ENCODE measurements at places on chromosomes 5 and 9.

DNA sequence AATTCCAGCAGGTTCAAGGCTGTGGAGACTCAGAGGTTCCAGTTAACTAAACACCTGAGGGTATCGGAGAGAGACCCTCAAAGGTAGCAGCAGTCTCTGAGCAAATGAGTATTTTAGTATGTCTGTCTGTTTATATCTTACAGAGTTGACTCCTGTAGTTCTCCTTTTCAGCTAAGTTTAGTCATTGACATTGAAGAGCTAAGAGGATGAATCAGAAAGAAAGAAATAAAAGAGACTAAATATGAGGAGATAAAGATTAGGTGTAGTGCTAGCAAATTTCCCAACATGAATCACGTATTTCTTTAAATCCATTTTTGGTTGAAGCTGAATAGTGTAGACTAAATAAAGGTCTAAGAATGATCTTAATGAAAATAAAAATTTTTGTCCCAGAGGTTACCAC is 474.0 kb upstream of the RGMB start:
- peak; percentile 29 for DNase-seq

- DNase-seq: no peak
These were observed 139.8 kb upstream of the COL5A1 start for GRCh38 chr9:134501761-134502265.

DNA sequence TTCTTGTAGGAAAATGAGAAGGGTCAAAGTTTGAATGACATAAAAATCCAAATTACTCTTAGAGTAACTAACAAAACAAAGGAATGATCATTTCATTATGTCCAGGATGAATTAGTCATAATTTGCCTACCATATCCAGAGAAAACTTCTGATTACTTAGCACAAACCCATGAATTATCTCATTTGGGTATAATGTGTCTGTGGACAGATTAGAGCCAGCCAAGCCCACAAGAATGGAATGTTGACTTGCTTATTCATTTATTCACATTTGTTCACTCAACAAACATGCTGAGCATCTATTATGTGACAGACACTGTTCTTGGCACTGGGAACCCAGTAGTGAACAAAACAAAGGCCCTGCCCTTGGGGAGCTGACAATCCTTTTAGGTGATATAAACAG is 87.4 kb downstream of the APBA1 start:
- DNase-seq: no peak

DNA sequence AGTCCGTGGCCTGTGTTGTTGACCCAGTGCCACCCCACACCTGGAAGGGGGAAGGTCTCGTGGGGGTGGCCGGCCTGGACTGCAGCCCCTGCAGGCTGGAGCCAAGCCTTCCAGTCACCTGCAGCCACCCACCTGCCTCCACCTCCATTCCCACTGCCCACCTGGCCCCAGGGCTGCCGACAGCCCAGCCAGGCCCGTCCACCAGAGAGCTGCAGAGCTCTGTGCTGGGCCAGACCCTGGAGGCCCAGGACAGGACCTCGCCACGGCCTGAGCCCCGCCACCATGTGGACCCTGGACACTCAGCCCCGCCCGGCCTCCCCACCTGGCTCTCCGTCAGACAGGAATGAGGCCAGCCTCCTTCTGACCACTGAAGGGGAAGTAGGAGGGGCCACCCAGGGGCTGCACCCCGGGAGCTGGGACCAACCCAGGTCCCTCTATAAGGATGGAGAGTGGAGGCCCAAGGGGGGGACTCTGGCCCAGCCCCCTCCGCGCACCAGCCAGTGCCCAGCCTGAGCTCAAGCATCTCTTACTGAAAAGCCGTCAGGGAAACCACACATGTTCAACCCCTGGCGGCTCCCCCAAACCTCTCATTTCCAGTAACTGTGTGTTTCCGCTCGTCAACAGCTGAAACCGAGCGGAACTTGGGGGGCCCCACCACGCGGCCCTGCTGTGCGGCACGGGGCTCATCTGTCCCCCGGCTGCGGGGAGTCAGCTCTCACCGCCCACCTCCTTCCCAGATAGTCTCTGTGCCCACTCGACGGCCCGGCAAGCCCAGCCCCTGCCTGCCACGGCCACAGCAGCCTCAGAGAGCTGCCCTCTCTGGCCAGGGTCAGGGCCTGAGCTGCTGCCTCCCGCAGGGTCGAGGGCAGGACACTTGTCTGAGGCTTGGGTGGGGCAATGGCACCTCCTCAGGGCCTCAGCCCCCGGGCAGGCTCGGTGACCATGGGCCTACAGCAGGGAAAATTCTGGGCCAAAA is 12.8 kb downstream of the NOTCH1 start:
- DNase-seq: no peak

- DNase-seq: peak; percentile 99
These were observed 29.4 kb downstream of the RHOBTB3 start for GRCh38 chr5:95760273-95761191.

All from amniotic epithelial cell (primary cell).